ENCODE measurements at places on chromosomes 5 and 9.

GRCh38 chr9:134778841-134779411, 101.7 kb upstream of the FCN2 start:
- no peak for DNase-seq

GRCh38 chr5:111972080-111972479, 215.1 kb upstream of the NREP start:
- no peak for DNase-seq

GRCh38 chr5:81140441-81140840, 92.7 kb upstream of the CKMT2 start:
- no peak for DNase-seq

DNA sequence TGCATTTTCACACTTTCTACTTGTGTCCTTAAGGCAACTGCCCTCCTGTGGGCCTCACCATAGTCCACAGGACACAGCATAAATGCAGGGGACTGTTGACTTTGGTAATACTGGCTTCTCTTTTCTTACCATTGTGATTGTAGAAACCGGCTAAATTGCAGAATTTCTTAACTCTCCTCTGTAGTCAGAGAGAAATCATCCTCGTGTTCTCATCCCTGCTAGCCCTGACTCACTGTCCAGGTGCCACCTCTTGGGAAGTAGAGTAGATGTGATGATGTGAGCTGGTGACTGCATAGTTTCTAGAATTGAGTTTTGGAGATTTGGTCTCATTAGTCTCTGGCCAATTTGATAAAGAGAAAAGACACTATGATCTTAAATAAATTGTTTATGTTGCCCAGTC, 5.5 kb downstream of the PHF24 start:
- no peak for DNase-seq

Data from HFF-Myc (cell line).